ENCODE measurements at places on chromosomes 12 and 14. TPM values are rescaled to one million over a fixed set of nuclear protein-coding genes. Genes with fewer than 3 reads are reported as not detected.

Gene OTX2
- total RNA-seq: not detected

Gene NYNRIN
- 0.44 TPM for total RNA-seq

Gene SERPINA5
- total RNA-seq: 0.11 TPM

Gene PMCH
- not detected for total RNA-seq

Gene SLC39A2
- not detected for total RNA-seq

Gene CLEC2D
- 0.48 TPM for total RNA-seq

Gene RNASE7
- total RNA-seq: not detected

Gene TSPAN8
- 0.22 TPM for total RNA-seq

Gene RBMS2
- total RNA-seq: 9.1 TPM

Gene MYF6
- total RNA-seq: not detected

Gene SETD1B
- total RNA-seq: 12.6 TPM

Gene LRRC43
- not detected for total RNA-seq

Gene TSPAN9
- total RNA-seq: 53.0 TPM

Gene CLEC1A
- total RNA-seq: not detected

Gene MMP19
- 0.38 TPM for total RNA-seq

Gene PRICKLE1
- total RNA-seq: 0.83 TPM

Gene COL2A1
- total RNA-seq: 0.11 TPM

Gene CCDC38
- 0.09 TPM for total RNA-seq

Gene CLBA1
- total RNA-seq: 18.0 TPM

Gene MCRS1
- 64.9 TPM for total RNA-seq

Gene PLEKHG3
- 24.8 TPM for total RNA-seq

Gene NANOG
- total RNA-seq: not detected

Gene KCNA5
- 0.03 TPM for total RNA-seq

Gene ADAM20
- not detected for total RNA-seq

Gene CDCA3
- total RNA-seq: 80.0 TPM

Gene INHBE
- not detected for total RNA-seq

Gene EXOC5
- 36.6 TPM for total RNA-seq

Gene IQSEC3
- 0.05 TPM for total RNA-seq

Gene SLC7A7
- 22.5 TPM for total RNA-seq

Gene ADSS1
- total RNA-seq: 6.6 TPM

Gene TFCP2
- total RNA-seq: 18.7 TPM

Gene IFNG-AS1
- total RNA-seq: not detected

Gene RPGRIP1
- 0.28 TPM for total RNA-seq

Gene NEMP1
- total RNA-seq: 16.5 TPM

Gene GPR68
- total RNA-seq: 0.30 TPM

Gene CBLN3
- 1.0 TPM for total RNA-seq

Gene TEX52
- total RNA-seq: not detected

Data from A549 treated with AZD2906 at 1 μM for 4 hours (cell line).